ENCODE measurements at places on chromosomes 3 and 15.

DNA sequence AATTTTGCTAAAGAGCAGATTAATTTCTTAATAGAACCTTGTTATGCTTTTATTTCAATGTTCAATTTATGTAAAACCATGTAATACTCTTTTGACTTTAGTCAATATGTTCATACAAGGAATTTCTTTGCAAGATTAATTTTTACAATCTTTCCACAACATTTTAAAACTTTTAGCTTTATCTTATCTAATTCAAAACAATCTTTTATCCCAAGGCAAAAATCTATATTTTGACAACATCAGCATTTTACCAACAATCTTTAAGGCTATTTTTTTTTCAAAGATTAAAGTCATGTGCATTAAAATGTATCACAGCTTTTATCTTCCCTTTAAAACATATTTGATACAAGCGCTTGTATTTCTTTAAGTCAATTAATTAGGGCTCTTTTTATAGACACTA, 914.7 kb downstream of the PLOD2 start:
- DNase-seq: no peak

GRCh38 chr15:78995921-78996893, 51.4 kb upstream of the CTSH start:
- no peak for DNase-seq

- no peak for DNase-seq
These were observed 175.3 kb upstream of the HES1 start for GRCh38 chr3:193960487-193961274.

DNA sequence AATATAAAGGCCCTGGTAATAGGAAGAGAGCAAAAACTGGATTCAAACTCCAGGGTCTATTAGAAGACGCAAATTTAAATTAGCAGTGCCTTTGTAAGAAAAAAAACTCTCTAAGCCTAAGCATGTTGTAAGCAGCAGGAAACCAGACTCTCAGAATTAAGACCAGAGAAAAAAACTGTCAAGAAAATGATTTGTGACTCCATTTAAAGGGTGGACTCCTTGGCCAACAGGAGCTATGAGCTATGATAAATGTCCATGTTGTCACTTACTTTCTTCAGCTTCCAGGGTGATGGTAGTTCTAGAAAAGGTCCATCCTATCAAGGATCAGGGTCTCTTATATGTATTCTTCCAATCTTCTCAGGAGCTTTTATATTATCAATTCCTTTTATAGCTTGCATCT, 34.9 kb upstream of the CCDC50 start:
- DNase-seq: no peak

DNA sequence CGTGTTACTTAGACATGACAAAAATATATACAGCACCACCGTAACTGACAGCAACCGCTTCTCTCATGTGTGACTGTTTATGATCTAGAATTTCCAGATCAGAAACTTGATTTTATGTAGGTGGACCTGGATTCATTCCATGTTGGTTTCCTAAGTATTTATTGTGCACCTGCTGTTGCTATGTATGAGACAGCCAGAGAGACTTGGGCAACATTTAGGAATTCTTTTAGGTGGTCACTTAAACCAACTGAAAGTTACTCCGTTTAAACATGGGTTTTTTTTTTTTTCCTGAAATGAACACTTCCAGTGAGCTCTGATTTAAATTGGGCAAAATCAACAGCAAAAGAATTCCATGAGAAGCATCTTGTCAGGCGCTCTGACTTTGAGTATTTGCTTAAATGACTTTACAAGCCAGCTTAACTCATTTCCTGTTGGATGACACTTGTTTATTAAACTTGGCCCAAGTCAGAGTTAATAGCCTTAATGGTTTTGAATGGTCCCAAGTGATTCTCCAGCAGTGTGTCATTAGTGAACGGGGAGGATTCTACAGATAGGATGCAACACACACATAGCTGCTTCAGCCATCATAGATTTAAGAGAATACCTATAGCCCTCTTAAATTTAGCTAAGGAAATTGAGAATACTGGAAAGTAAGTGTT, 31.8 kb downstream of the MITF start:
- DNase-seq: no peak

GRCh38 chr3:8777978-8778267, 8.5 kb upstream of the OXTR start:
- DNase-seq: no peak

- DNase-seq: no peak
These were observed 1.4 kb downstream of the PLEKHO2 start for GRCh38 chr15:64842986-64843561.

- no peak for DNase-seq
These were observed 580 bp upstream of the FXR1 start for GRCh38 chr3:180911876-180912303.

- no peak for DNase-seq
These were observed 7.7 kb upstream of the RFTN1 start for GRCh38 chr3:16520970-16521881.

DNA sequence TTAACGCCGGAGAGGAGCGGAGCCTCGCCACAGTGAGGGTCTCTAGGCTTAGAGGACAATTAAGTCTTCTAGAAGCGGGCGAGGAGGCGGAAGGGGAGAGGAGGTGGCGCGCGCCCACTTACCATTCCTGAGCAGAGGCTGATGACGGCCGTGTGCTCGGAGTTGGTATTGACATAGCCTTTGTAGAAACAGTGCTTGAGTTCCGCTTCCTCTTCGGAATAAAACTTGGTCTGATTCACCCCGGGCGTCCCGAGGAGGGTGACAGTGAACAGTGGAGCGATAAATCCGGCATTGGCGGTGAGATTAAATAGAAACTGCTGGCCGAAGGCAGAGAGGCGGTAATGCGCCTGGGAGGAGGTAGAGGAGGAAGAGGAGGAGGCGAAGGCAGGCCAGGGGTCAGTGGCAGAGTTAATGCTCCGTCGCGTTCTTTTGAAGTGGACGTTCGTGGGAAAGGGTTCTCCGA, 1.3 kb downstream of the ADAMTS9 start:
- no peak for DNase-seq

GRCh38 chr3:119834754-119835370, 53.0 kb downstream of the NR1I2 start:
- DNase-seq: no peak

GRCh38 chr15:33021806-33022389, 172.6 kb downstream of the FMN1 start:
- no peak for DNase-seq

DNA sequence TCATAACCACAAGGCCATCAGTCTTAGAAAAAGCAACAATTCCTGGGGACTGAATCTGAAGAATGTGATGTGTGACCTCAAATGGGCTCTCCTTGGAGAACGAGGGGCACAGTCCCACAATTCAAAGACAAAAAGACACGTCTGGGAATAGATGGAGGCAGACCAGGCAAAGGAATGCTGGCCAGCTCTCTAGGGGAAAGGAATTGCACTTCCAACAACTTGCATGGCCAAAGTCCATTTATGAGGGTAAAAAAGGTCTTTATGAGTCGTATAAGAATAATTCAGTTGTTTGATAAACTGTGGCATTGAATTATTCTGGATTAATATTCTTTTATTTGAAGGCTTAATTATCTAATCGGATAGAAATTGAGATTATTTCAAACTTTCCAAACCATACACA, 180.5 kb upstream of the FEZF2 start:
- DNase-seq: no peak

All from stimulated activated CD8-positive, alpha-beta memory T cell treated with anti-CD3 and anti-CD28 coated beads, Interleukin-15, amount 100 ng/mL, for 24 hours (primary cell).